ENCODE measurements at places on chromosomes 6 and 20. TPM values are rescaled to one million over a fixed set of nuclear protein-coding genes. Genes with fewer than 3 reads are reported as not detected.

The BEND6 gene
- 8.0 TPM for total RNA-seq

The TREM2 gene
- total RNA-seq = not detected

The DOP1A gene
- total RNA-seq = 13.4 TPM

The GTSF1L gene
- total RNA-seq = not detected

The TRIM40 gene
- not detected for total RNA-seq

The TNFRSF6B gene
- not detected for total RNA-seq

The PMEPA1 gene
- 89.8 TPM for total RNA-seq

The SLC52A3 gene
- total RNA-seq = 6.4 TPM

The AGER gene
- 3.7 TPM for total RNA-seq

The SLC17A3 gene
- total RNA-seq = not detected

The LAMA2 gene
- total RNA-seq = 0.28 TPM

The MTRF1L gene
- total RNA-seq = 22.7 TPM

- no peaks in the 10 kb centered on the region for H3K27me3 ChIP-seq
- H3K27ac ChIP-seq = no peak overlapping the region
- H3K36me3 ChIP-seq = no peaks in the 10 kb centered on the region
- H3K4me3 ChIP-seq = no peak overlapping the region
- H3K4me1 ChIP-seq = peaks cover 6% of the 10 kb centered on the region
Observed at GRCh38 chr20:17525650-17526049, 5.5 kb downstream of the BFSP1 start.

DNA sequence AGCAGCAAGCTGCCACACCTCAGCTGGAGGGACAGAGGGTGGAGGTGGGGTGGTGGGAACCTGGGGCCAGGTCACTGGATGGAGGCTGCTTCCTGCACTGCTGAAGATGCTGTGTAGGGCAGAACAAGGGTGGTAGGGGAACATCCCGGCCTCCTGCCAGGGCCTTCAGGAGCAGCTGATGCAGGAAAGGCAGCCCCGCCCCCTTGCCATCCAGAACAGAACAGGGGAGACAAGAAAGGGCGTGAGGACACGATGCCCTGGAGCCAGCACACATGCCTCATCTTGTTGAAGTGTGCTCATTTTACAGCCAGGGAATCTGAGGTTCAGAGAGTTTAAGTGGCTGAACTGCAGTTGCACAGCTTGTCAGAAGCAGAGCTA lies 43.1 kb upstream of the PHACTR3 start:
- H3K27me3 ChIP-seq = no peaks in the 10 kb centered on the region
- no peak for DNase-seq
- no peak overlapping the region for H3K4me3 ChIP-seq
- no peaks in the 10 kb centered on the region for H3K36me3 ChIP-seq
- no peak overlapping the region for H3K27ac ChIP-seq
- H3K4me1 ChIP-seq = 0 out of 2 replicates have a peak, but pooled peaks cover 2% of the 10 kb centered on the region

DNA sequence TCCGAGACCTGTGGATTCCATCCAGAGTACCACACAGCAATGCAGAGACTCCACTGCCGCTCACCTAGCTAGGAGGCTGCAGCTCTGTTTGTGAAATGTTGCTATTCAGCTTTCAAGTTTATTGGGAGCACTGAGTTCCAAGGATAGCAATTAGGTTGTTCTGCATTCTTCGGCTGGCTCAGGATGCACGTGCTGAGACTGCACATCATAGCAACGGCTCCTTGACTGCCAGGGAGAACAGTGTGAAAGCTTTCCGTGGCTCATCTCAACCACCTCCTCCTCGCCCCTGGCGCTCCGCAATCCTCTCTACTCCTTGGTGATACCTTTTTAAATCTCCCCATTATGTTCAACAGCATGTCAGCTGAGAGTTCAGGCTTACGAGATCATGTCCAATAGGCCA lies 116.6 kb downstream of the TSHZ2 start:
- no peak overlapping the region for H3K27ac ChIP-seq
- DNase-seq = no peak

DNA sequence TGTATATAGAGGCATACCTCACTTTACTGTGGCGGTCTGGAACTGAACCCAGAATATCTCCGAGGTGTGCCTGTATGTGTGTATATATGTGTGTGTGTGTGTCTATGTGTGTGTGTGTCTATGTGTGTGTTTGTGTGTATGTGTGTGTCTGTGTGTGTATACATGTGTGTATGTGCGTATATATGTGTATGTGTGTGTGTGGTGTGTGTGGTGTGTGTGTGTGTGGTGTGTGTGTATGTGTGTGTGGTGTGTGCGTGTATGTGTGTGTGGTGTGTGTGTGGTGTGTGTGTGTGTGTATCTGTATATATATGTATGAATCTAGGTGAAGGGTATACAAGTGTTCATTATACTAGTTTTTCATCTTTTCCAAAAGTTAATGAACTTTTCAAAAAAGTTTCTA lies 4.2 kb upstream of the NPEPL1 start:
- no peaks in the 10 kb centered on the region for H3K36me3 ChIP-seq
- no peak overlapping the region for H3K4me3 ChIP-seq
- DNase-seq = no peak
- H3K4me1 ChIP-seq = peaks cover 5% of the 10 kb centered on the region
- H3K27ac ChIP-seq = no peak overlapping the region

GRCh38 chr20:47097691-47098622 lies 203.3 kb downstream of the EYA2 start:
- DNase-seq = no peak
- H3K4me1 ChIP-seq = no peaks in the 10 kb centered on the region
- no peaks in the 10 kb centered on the region for H3K36me3 ChIP-seq
- no peak overlapping the region for H3K4me3 ChIP-seq
- H3K27me3 ChIP-seq = no peaks in the 10 kb centered on the region

GRCh38 chr6:2497922-2498623 lies 252.6 kb downstream of the MYLK4 start:
- H3K4me3 ChIP-seq = no peak overlapping the region
- DNase-seq = no peak
- H3K27me3 ChIP-seq = no peaks in the 10 kb centered on the region
- H3K27ac ChIP-seq = no peak overlapping the region
- no peaks in the 10 kb centered on the region for H3K36me3 ChIP-seq
- H3K4me1 ChIP-seq = no peaks in the 10 kb centered on the region

- no peaks in the 10 kb centered on the region for H3K27me3 ChIP-seq
- H3K36me3 ChIP-seq = peaks cover 26% of the 10 kb centered on the region
- H3K4me1 ChIP-seq = peaks cover 32% of the 10 kb centered on the region
- H3K4me3 ChIP-seq = no peak overlapping the region
- peak overlapping the region; percentile 100 for H3K27ac ChIP-seq
- DNase-seq = no peak
Observed at GRCh38 chr6:30613251-30614043, 3.6 kb downstream of the PPP1R10 start.

DNA sequence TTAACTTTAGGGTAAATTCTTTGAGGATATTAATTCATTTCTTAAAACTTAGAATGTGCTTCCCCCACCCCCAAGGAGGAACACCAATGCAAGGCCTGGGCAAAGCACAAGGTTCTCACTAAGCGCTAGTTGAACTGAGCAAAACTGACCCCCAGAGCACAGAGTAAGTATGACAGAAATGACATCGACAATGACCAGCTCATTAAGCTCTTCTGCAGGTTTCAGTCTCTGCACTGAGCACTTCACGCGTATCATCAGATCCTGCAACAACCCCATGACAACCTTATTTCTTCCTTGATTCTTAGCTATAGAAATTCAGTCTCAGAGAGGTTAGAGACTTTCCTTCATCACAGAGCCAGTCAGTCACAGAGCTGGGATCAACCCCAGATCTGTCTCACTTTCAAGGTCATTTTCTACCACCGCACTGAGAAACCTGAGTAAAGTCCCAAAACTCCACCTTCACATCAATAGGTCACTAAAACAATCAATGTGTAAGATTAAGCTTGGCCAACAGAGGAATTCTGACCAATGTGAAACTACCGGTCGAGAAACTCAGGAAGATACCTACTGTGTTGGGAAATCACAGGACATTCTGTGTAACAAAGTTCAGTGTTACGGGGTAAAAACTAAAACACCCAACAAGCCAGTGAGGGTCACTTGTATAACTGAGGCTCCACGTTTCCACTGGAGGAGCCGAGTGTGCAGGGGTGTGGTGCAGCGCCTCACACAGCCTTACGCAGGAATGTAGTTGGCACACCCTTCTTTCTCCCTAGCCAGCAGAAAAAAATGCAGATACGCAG lies 129.0 kb upstream of the FOXQ1 start:
- no peak overlapping the region for H3K27ac ChIP-seq
- no peak for DNase-seq

GRCh38 chr20:11894062-11894461 lies 23.6 kb upstream of the BTBD3 start:
- no peak for DNase-seq
- peaks cover 4% of the 10 kb centered on the region for H3K36me3 ChIP-seq
- no peaks in the 10 kb centered on the region for H3K27me3 ChIP-seq

- no peaks in the 10 kb centered on the region for H3K36me3 ChIP-seq
- H3K27ac ChIP-seq = peak overlapping the region; percentile 73
- no peak overlapping the region for H3K4me3 ChIP-seq
- peaks cover 40% of the 10 kb centered on the region for H3K4me1 ChIP-seq
- no peaks in the 10 kb centered on the region for H3K27me3 ChIP-seq
- DNase-seq = no peak
Observed at GRCh38 chr6:157853902-157854502, 31.0 kb downstream of the SNX9 start.

GRCh38 chr20:21571841-21572690 lies 58.2 kb upstream of the NKX2-2 start:
- no peak overlapping the region for H3K4me3 ChIP-seq
- 0 out of 2 replicates have a peak, but pooled peaks cover 2% of the 10 kb centered on the region for H3K27me3 ChIP-seq
- H3K36me3 ChIP-seq = no peaks in the 10 kb centered on the region
- DNase-seq = peak; percentile 10
- no peak overlapping the region for H3K27ac ChIP-seq

DNA sequence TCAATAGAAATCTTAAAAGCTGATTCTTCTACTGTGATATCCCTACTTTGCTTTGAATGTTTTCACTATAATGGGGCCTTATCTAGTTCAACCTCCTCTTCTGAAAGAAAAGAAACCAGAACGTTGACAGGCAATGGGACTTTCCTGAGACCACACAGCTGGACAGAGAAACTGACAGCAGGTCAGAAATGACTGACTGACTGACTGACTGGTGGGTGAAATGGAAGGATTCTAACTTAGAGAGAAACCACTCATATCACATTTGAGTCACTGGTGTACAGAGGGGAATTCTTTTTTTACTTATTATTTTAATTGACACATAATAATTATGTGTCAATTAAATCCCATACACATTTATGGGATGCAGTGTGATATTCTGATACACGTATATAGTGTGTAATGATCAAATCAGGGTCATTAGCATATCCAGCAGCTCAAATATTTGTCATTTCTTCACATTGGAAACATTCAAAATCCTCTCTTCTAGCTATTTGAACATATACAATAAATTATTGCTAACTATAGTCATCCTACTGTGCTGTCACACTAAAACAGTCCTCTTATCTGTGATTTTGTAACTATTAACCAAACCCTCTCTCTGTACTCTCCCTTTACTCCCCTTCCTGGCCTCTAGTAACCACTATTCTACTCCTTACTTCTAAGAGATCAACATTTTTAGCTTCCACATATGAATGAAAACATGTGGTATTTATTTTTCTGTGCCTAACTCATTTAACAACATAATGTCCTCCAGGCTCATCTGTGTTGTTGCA lies 64.8 kb upstream of the NRSN1 start:
- no peaks in the 10 kb centered on the region for H3K4me1 ChIP-seq
- no peak overlapping the region for H3K27ac ChIP-seq
- no peak for DNase-seq
- H3K36me3 ChIP-seq = no peaks in the 10 kb centered on the region
- no peak overlapping the region for H3K4me3 ChIP-seq

- H3K4me1 ChIP-seq = peaks cover 12% of the 10 kb centered on the region
- DNase-seq = no peak
- no peaks in the 10 kb centered on the region for H3K27me3 ChIP-seq
- H3K36me3 ChIP-seq = no peaks in the 10 kb centered on the region
Observed at GRCh38 chr6:149234051-149234962, 83.2 kb upstream of the TAB2 start.

GRCh38 chr6:15387118-15387517 lies 141.2 kb downstream of the JARID2 start:
- no peaks in the 10 kb centered on the region for H3K27me3 ChIP-seq
- H3K27ac ChIP-seq = no peak overlapping the region
- no peaks in the 10 kb centered on the region for H3K4me1 ChIP-seq
- H3K36me3 ChIP-seq = no peaks in the 10 kb centered on the region
- H3K4me3 ChIP-seq = no peak overlapping the region

DNA sequence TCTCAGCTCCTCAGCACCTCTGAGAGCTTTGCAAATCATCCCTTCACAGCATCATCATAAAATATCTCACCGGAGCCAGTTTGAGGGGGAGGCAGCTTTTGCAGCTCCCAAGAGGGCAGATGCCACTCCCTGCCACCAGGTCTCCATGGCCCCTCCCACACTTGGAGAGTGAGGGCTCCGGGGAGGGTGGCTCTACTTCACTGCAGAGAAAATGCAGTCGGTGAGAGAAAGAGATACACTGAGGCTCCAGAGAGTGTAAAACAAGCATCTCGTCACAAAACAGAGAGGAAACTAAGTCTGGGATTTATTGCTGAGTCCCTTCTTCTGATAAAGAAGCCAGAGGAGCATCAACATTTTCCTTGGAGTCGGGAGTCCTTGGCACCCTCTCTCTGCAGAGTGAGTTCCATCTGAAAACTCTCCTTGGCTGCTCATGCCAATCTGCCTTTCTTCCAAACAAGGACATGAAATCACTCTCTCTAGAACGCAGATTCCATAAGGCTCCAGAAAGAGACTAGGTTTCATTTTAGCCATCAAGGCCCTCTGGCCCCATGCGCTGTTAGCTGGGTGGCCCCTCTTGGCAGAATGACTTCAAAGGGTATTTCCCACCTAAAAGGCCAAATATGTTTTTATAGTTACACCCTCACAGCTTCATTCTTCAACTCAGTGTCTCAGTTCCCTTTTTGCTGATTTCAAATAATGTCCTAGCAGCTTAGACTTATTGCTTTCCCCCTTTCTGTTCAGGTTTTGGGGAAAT lies 70.6 kb upstream of the F13A1 start:
- DNase-seq = no peak
- no peaks in the 10 kb centered on the region for H3K4me1 ChIP-seq
- H3K27me3 ChIP-seq = no peaks in the 10 kb centered on the region
- no peak overlapping the region for H3K4me3 ChIP-seq

- DNase-seq = no peak
- no peaks in the 10 kb centered on the region for H3K27me3 ChIP-seq
- peak overlapping the region; percentile 57 for H3K27ac ChIP-seq
- H3K4me1 ChIP-seq = peaks cover 26% of the 10 kb centered on the region
- no peak overlapping the region for H3K4me3 ChIP-seq
- H3K36me3 ChIP-seq = no peaks in the 10 kb centered on the region
Observed at GRCh38 chr20:20019123-20019522, 2.0 kb downstream of the NAA20 start.

- no peak for DNase-seq
- H3K36me3 ChIP-seq = no peaks in the 10 kb centered on the region
- H3K27me3 ChIP-seq = peaks cover 5% of the 10 kb centered on the region
- H3K4me3 ChIP-seq = no peak overlapping the region
- H3K27ac ChIP-seq = no peak overlapping the region
Observed at GRCh38 chr6:34063651-34064050, 82.2 kb downstream of the GRM4 start.

GRCh38 chr6:114167583-114168576 lies 174.9 kb downstream of the HS3ST5 start:
- DNase-seq = no peak
- H3K36me3 ChIP-seq = no peaks in the 10 kb centered on the region
- no peaks in the 10 kb centered on the region for H3K4me1 ChIP-seq
- no peaks in the 10 kb centered on the region for H3K27me3 ChIP-seq

- no peak overlapping the region for H3K4me3 ChIP-seq
- no peaks in the 10 kb centered on the region for H3K27me3 ChIP-seq
- no peak overlapping the region for H3K27ac ChIP-seq
- no peaks in the 10 kb centered on the region for H3K36me3 ChIP-seq
Observed at GRCh38 chr6:37625591-37626374, 71.9 kb downstream of the MDGA1 start.

GRCh38 chr6:163836876-163837690 lies 422.6 kb downstream of the QKI start:
- H3K4me3 ChIP-seq = no peak overlapping the region
- no peak for DNase-seq
- no peaks in the 10 kb centered on the region for H3K27me3 ChIP-seq
- H3K36me3 ChIP-seq = no peaks in the 10 kb centered on the region
- no peak overlapping the region for H3K27ac ChIP-seq

Measured in Panc1 (cell line).